Omental fat pad (tissue), 4 donors: ENCODE measurements at places on chromosomes 5 and 9. TPM values are rescaled to one million over a fixed set of nuclear protein-coding genes. Genes with fewer than 3 reads are reported as not detected.

- DNase-seq: no peak
Observed at GRCh38 chr9:88425538-88425950, 37.3 kb downstream of the SPIN1 start.

- DNase-seq: no peak
Observed at GRCh38 chr9:103104101-103104500, 109.0 kb downstream of the CYLC2 start.

DNA sequence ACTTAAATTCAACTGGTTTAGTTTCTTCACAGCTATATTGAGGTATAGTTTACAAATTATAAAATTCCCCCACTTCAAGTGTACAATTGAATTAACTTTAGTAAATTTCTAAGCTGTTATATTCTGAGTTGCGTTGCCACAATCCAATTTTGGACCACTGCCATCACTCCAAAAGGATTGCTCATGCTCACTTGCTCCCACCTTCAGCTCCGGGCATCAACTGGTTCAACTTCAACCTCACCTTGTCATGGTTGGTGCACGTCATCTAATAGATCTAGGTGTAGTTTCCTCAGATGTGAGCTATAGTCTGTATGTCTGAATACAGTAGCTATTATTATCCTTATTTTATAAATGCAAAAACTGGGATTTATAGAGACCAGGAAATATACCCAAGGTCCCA lies 942.5 kb upstream of the WWC1 start:
- DNase-seq: no peak

- no peak for DNase-seq
Observed at GRCh38 chr5:9439531-9440292, 106.2 kb downstream of the SEMA5A start.

DNA sequence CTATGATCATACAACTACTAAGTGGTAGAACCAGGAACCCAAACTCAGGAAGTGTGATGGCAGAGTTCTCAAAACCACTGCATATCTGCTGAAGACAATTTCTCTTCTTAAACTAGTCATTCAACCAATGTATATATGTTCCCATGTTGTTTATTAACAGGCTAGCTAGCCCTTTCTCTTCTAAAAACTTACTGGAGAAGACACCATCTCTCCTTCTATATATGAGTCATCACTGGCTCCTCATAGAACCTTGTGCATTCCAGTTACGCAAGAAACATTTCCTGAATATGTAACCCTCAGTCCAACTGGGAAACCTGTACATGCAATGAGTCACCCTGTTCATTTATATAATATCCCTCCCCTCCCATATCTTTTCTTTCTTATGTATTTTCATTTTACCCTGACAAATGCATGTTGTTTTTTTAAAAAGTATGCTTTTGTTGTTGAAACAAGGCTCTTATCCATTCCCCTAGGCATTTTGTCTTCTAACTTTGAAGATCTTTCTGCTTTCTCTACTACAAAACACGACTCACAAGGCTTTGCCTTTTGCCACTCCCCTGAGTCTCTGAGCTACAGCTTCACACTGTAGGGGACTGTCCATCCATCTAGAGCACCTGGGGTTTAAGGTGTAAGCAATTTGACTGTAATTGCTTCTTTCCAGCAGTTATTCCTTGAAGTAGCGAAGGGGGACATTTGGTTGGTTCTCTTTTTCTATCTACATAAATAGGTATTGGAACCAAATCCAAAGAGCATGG lies 119.5 kb downstream of the ANXA1 start:
- no peak for DNase-seq

DNA sequence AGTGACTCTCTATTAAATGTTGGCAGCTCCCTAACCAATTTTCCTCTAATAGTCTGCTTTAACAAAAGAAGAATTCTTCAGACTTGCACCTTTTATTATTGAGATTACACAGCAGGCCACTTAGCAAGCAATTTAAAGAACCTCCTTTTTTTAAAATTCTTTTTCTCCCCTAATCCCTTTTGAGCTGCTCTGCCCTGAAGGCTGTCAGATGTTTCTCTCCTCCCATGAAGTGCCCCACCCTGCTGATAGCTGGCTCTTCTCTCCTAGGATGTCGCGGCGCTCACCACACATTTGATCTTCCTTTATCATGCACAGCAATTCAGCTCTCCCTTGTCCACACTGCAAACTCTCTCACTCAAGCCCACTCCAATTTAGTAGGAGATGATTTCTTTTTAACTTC lies 1471.1 kb upstream of the ACO1 start:
- no peak for DNase-seq

Gene ST8SIA4
- total RNA-seq: 23.5 TPM

Gene OBP2B
- total RNA-seq: not detected

Gene QSOX2
- total RNA-seq: 6.2 TPM

Gene BTNL8
- 8.8 TPM for total RNA-seq
